ENCODE measurements at places on chromosomes 5 and 9.

DNA sequence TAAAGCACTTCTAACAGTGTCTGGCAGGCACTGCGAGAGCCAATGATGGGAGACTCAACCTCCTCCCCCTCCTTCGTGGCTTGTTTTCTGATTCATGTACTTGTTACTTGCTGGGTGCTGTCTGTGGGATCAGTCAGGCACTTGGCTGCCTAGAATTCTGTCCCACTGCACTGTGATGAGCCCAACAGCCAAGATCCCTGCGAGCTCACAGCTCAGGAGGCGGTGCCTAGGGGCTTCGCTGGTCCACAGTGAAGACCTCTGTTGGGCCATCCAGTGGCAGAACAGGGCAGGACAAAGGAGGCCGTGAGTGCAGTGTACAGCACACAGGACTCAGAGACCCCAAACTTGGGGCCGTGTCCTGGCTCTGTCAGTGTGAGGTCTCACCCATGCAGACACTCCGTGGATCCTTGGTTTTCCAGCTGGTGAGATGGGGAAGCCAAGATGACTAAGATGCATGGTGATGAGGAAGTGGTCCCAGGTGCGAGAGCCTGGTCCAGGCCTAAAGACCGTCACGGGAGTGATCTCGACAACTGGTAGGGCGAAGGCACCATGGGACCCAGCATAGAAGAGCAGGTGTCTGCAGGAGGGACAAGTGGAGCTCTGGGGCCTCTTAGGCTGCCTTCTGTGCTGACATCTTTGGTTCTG is 19.5 kb downstream of the MYMK start:
- DNase-seq = no peak

GRCh38 chr9:36971935-36972488 is 62.1 kb downstream of the PAX5 start:
- DNase-seq = no peak

DNA sequence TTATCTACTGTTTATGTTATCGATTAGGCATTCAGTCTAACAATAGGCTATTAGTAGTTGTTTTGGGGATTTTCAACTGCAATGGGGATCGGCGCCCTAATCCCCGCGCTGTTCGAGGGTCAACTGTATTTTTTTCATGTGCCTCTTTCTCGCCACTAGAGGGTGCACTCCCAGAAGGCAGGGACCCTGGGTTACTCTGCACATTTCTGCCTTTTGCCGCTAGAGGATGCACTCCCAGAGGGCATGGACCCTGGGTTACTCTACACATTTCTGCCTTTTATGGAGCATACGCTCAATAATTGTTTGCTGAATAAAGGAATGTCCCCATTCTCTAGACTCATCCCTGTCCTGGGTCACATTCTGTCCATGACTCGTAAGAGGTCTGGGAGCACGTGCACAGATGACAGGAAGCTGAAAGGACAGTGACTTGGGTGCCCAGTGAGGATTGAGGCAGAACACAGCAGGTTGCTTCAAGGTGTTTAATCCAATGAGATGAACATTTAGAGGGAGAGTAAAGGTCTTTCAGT is 27.9 kb upstream of the RECK start:
- no peak for DNase-seq

DNA sequence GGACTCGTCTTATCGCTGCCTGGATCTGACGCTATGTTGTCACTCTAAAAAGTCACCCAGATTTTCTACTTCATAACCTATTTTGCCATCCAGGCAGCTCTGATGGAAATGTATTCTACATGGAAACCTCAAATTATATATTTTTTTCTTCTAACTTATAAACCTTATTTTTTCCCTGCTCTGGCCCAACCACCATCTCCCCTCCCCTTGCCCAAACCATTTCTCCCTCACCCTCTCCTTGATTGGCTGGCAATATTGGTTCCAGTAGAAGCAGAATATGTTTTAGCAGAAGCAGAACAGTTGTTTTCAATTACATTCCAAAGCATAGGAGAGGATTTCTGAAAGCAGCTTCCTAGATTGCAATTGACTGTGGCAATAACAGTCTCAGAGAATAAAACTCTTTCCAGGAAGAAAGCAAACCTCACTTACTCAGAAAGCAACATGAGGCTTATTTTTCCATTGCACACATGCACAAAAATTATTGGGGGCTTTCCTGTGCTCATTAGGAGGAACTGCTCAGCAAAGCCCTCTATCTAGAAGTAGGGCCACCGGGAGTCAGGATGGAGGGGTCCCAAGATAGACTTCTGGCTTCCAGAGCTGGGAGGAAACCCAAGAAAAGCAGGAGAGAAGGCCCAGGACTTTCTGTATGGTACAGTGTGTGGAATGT is 191.8 kb downstream of the ESM1 start:
- no peak for DNase-seq

- DNase-seq = no peak
These were observed 12.1 kb downstream of the TGFBI start for GRCh38 chr5:136040746-136041415.

GRCh38 chr9:70177121-70177520 is 81.7 kb upstream of the SMC5 start:
- no peak for DNase-seq

- no peak for DNase-seq
These were observed 80.1 kb downstream of the FBXW11 start for GRCh38 chr5:171926311-171926710.

- peak; percentile 89 for DNase-seq
These were observed 117.3 kb downstream of the GDNF start for GRCh38 chr5:37722236-37723161.

DNA sequence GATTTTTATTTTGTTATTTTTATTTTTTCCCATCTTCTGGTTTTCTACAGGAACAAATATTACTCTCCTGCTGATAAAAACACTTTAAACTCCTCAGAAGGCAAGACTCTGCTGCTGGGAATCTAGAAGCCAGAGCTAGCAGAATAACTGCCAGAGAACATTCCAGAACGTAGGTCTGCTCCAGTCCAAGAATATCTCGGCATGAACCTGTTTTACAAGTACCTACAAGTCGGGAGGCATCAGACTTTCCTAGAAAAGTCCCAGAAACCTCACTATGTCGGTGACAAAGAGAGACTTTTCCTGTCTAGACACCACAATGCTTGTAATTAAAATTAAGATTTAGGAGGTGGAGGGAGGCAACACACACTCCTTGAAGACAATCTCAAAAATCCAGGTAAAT is 41.4 kb downstream of the FABP6 start:
- DNase-seq = no peak

DNA sequence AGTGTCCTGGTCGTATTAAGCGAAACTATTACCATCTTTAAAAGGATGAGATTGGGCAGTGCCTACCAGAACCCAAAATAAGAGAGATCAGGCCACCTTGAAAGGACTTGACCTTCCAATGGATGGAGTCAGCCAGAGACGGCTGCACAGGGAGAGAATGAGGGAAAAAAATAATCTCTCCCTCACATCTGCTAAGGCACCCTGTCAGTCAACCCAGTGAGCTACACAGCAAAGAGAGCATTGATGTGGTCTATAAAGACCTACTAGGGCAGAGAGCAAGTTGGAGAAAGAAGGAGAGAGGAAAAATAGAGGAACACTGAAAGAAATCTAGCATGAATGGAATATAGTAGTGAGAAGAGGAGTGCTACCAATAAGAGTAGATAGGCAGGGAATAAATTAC is 68.0 kb upstream of the FTMT start:
- DNase-seq = no peak

DNA sequence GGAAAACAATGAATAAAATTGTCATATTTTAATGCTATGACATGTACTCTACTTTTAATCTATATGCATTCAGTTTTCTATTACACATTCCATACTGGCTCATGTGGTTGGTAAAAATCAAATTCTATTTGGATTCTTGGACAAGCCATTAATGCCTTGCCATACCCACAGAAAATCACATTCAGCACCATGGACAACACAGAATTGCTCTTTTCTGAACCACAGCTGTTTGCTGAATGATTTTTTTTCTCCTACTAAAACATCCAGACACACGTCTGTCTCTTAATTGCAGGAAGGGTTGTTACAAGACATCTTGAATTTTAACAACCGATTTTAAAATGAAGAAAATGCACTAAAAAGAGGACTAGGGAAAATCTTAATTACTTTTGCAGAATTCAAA is 675.6 kb downstream of the BRINP1 start:
- DNase-seq = no peak

- DNase-seq = no peak
These were observed 14.3 kb downstream of the CTSL start for GRCh38 chr9:87740209-87740608.

DNA sequence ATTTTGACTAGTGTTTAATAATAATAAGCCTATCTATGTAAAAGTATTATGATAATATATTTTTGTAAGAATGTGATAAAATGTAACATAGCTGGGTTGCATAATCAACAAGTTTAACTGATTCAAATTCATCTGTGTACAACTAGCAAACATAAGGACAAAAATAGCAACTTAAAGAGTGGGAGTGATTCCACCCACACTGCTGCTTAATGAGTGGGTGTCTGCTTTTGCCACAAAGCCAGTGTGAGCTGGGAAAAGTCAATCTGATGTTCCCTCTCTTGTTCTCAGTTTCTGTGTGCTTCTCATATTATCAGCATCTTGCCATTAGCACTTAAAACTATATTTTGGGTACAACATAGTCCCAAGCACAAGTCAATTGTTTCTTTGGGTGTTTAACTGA is 111.1 kb upstream of the DPYSL3 start:
- DNase-seq = no peak

DNA sequence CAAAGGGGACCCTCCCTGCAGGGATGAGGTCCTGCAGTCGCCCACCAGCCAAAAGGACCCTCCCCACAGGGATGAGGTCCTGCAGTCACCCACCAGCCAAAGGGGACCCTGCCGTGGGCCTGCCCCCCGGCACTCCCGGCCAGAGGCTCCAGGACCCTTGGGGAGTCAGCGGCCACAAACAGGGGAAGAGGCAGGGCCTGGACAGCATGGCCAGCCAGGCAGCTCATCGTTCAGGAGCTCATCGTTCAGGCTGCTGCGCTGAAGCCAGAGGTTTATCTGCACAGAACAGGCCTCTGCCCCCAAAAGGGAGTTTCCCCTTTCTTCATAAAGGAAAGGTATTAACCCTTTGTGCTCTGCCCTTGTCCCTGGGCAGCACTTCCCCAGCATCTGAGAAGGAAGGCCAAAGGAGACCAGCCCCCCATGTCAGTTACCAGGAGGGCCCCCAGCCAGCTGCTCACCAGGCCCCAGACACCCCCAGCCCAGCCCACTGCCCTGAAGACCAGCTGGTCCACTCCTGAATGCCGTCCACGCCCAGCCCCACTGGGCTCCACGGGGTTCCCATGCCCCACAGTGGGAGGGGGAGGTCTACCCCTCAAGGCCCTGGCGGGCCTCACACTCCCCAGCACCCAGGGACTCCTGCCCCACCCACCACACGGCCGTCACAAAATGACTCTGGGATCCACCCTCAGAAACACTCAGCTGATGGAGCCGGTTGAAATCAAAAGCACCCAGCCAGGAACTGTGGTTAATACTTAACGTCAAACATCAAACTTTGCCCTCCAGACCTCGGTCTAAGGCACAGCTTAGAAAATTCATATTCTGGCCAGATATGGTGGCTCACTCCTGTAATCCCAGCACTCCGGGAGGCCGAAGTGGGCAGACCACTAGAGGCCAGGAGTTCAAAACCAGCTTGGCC is 6.3 kb downstream of the SLC12A7 start:
- no peak for DNase-seq

All from non-pigmented ciliary epithelial cell (primary cell).